Mesendoderm (in vitro differentiated cells): ENCODE measurements at places on chromosomes 11 and 22.

DNA sequence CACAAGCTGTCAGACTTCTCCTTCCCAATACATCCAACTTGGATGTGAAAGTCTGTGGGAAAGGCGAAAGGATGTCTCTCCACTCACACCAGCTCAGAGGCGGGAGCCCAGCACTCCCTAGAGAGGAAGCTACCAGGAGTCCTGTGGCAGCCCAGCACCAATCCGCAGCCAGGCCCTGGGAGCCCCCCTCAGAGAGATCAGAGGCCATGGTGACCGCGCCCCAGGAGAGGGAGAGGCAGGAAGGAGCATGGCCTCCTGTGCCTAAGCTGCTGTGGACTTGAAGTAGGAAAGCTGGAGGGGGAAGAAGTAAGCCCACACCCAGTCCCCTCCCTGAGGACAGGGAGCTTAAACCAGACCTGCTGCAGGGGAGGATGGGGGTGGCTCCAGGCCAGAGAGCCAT lies 24.4 kb upstream of the IGSF9B start:
- no peak for DNase-seq

DNA sequence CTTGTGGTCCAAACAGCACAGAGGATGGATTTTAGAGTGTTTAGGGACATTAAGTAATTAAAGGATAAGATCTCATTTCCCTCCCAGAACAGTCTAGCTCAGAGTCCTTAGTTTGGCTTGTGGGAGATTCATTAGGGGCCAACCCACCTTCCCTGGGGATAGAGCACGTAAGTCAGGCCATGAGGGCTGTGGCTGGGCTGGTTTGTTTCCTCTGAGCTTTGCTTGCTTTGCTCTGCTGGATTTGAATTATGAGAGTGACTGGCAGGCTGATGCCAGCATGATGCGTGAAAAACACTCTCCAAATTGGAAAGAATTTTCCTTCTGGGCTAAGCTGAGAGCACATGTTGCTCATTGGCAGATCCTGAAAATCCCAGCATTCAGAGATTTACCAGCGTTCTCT lies 84.7 kb upstream of the HEPHL1 start:
- no peak for DNase-seq

GRCh38 chr11:12066056-12066798 lies 44.2 kb upstream of the MICAL2 start:
- peak; percentile 96 for DNase-seq

DNA sequence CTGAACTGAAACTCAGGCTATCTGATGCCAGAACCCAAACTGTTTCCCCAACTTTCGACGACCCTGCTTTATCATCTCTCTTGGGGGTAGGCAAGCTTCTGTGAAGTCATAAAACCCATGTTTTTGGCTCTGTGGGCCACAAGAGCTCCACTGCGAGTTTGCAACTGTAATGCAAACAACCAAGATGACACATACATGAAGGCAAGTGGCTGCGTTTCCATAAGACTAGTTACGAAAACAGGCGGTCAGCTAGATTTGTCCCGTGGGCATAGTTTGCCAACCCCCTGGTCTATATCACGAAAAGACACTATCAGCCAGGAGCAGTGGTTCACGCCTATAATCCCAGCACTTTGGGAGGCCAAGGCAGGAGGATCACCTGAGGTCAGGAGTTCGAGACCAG lies 37.5 kb downstream of the TPST2 start:
- no peak for DNase-seq

GRCh38 chr11:123330948-123331347 lies 99.1 kb upstream of the GRAMD1B start:
- DNase-seq, result no peak

DNA sequence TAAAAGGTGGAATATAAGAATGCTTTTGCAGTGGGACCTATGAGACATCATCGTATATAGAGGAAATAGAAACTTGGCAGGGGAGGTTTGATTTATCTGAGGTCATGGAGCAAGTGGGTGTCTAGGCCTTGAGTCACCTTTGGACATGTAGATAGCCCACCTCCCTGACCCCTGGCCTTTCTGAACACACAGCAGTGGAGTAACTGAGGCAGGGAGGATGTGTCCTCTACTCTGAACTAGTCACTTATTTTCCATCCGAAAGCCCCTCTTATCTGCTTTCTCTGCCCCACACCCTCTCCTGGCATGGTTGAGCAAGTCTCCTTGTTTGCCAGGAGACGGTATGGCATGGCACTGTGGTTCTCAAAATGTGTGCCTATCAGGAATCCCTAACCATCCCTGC lies 7.9 kb downstream of the CD82 start:
- DNase-seq, result no peak

GRCh38 chr11:7595016-7595866 lies 78.1 kb downstream of the CYB5R2 start:
- peak; percentile 61 for DNase-seq

- peak; percentile 57 for DNase-seq
Measured at GRCh38 chr11:86916330-86916729, 38.9 kb downstream of the FZD4 start.

GRCh38 chr11:64436000-64436399 lies 77.0 kb downstream of the RPS6KA4 start:
- no peak for DNase-seq

DNA sequence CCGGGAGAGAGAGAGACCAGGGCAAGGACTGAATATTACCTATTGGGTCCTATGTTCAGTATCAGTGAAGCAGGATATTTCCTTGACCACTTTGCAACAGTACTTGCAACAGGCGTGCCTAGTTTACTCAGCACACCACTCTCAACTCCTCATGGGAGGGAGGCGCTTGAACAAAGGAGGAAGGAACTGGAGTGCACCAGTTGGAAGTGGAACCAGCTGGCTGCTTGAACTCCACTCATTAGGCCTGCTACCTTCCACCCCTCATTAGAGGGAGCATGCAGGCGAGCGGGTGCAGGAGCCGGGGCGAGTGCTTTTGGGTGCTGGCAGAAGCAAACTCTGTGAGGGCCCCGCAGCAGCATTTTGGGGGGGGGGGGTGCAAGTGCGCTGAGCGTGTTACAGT lies 1369.6 kb upstream of the RAG2 start:
- DNase-seq, result peak; percentile 10

- no peak for DNase-seq
Measured at GRCh38 chr11:82814379-82814778, 80.7 kb upstream of the FAM181B start.

GRCh38 chr22:30004694-30005093 lies 75.6 kb upstream of the HORMAD2 start:
- peak; percentile 58 for DNase-seq

DNA sequence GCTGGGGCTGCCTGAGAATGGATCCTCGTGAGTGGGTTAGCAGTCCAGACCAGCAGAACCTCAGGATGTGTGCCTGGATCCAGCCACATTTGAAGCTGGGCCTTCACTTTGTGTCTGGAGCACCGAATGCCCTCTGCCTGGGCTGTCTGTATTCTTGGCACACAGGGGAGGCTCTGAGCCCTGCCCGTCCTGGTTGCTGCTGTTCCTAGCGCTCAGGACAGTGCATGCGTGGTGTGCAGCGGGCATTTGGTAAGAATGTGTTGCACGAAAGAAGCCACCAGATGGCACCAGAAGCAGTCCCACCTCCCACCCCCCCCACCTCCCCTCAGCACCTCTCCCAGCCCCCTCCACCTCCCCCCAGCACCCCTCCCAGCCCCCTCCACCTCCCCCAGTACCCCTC lies 4.1 kb upstream of the MAPK11 start:
- DNase-seq, result no peak

- DNase-seq, result no peak
Measured at GRCh38 chr11:78400702-78401101, 16.9 kb downstream of the GAB2 start.

- DNase-seq, result peak; percentile 16
Measured at GRCh38 chr11:60763692-60764369, 7.2 kb downstream of the MS4A15 start.

GRCh38 chr11:64654958-64655541 lies 64.0 kb downstream of the SLC22A12 start:
- no peak for DNase-seq

DNA sequence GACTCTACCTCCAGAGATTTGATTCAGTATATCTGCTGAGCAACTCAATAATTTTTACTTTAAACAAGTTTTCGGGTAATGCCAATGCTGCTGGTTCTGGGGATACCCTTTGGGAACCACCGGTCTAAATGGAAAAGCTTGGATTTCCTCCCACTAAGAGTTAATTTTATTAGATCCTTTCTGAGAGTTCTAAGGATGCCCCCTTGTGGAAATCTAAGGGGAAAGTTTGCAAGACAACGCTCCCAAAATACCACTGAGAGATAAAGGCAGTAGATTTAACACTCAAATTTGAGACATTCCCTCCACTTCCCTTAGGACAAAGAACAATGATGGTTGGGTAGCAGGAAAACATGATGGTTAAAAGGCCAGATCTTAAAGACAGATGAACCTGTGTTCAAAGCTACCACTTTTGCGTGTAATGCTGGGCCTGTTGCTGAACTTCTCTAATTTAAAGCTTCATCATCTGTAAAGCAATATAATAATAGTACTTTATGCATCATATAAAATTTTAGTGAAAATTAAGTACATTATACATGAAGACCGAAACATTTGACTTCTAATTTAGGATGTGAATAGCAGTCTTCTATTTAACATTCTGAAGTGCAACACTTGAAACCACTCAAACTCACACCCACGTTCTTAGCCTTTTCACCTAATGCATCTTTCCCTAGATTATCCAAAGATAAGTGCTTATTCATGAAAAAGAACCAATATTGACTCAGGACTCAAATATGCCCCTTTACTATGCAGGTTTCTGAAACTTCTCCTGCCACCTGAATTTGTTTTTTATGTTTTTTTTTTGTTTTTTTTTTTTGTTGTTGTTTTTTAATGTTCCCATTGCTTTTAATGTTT lies 110.1 kb upstream of the LUZP2 start:
- peak; percentile 82 for DNase-seq

DNA sequence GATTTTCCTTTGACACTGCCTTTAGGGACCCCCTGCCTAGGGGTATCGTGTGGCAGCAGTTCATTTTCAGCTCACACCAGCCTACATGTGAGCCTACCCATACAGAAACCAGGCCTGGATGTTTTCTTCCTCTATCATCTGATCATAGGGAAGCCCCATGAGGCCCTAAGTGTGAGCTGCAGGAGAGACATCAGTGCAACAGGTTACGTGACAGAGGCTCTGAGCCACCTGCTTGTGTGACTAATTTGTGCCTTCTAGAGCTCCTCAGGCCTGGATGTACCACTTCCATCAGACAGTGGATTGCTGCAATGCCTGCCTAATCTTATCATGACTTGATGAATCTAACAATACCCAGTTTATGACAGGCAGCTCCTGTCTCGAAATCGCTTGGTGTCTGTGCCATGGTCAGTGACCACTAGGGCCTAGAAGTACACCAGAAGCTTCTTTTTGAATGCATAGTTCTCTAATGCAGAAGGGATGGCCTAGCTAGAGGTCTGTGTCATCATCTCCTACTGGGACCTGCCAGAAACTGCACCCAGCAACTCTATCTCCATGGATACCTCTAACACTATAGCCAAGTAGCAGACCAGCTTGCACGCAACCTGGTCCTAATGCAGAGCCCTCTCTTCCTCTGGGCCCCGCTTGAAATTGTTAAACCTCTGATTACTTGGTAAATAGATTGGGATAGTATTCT lies 109.7 kb upstream of the CLPB start:
- peak; percentile 51 for DNase-seq

GRCh38 chr22:45312856-45313255 lies 3.1 kb downstream of the FAM118A start:
- DNase-seq, result peak; percentile 96

GRCh38 chr22:28903729-28904128 lies 20.4 kb downstream of the ZNRF3 start:
- DNase-seq, result peak; percentile 57

DNA sequence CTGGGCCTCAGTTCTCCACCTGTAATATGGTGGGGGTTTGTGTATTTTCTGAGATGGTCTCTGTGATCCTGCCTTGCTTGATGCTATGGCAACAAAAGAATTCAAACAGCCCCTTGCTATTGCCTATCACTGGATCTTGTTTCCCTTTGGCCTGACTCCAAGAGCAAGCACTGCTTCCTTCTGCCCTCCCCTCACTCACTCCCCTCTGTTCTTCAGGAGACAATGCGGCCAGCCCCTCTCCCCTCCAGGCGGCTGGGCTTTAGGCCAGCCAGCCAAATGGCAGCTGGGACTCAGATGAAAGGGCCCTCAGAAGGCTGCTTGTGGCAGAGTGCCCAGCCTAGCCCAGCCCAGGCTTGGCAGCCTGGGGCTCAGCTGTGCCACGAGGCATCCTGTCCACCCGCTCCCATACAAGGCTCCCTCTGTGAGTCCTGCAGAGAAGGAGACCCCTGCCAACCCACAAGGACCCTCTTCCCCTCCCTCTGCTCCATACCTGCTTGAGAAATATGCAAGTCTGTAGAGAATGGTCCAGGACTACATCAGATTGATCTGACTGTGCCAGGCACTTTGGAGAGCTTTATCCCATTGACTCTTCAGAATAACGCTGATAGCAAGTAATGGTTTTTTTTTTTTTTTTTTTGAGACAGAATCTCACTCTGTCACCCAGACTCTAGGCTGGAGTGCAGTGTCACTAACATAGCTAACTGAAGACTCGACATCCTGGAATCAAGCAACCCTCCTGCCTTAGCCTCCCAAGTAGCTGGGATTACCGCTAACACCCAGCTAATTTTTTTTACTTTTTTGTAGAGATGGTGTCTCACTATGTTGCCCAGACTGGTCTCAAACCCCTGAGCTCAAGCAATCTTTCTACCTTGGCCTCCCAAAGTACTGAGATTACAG lies 7.6 kb upstream of the KCTD14 start:
- DNase-seq, result peak; percentile 66

DNA sequence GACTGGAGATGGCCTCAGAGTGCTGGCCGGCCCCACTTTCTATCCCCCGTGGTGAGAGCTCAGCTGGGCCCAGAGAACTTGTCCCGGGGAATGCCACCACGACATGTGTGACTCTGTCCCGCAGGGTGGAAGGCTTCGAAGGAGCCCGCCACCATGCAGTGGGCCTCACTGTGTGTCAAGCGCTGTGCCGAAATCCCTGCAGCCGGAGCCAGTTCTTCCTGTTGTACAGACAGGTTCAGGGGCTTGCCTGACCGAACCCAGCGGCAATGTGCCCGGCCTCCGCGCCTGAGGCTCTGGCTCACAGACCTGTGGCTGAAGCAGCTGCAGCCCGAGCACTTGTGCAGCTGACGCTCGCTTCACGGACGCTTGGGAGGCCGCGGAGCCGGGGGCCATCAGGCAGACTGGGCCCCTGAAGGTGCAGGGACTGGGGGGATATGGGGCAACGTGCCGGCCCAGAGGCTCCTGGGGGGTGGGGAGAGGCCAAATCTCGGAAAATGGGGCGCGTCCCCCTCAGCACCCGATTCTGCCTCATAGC lies 650 bp downstream of the PPM1F start:
- DNase-seq, result peak; percentile 53

DNA sequence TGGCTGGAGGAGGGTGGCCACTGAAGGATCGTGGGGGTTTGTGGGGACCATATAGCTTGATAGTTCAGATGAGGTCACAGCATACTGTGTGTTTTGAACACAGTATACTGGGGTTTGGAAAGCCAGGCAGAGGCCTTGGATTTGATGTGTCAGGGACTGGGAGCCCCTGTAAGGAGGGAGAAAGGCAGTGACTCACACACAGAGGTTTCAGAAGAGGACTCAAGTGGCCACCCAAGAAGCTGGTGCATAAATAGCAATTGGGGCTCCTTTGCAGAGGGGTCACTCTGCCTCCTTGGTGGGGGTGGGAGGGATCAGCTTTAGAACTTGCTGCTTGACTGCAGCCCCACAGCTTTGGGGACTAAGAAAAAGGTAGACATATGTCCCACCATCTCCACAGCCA lies 39.3 kb downstream of the SLC5A1 start:
- no peak for DNase-seq
